ENCODE measurements at places on chromosomes 13 and 19.
A peak's percentile ranks its signal among the peaks of the same experiment; 100 is the strongest.

DNA sequence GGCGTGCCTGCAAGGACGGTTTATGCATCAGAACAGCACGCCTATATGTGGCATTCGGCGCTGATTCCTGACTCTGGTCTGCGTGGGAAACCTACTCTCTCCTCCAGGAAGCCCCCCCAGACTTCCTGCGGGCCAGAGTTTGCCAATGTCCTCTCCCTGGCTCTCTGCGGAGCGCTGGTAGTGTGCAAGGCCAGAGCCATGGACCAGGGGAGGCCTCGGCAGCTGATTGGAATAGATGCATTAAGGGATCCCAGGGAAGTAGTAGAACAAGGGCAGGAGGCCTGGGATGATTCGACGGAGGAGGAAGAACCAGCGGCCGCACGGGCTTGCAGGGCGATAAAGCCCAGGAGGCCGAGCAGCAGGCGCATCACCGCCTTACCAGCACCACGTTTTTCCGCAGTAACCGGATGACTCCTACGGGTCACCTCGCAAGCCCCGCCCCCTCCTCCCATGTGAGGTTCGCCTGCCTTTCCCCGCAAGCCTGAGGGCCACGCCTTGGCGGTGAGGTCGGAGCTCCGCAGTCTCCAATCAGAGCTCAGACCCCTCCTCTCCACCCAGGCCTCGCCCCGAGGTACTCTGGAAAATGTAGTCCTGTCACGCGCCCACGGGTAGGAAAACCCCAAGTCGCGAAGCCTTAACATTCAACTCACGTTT lies 5.0 kb downstream of the CLEC11A start:
- peak; percentile 61 for DNase-seq

DNA sequence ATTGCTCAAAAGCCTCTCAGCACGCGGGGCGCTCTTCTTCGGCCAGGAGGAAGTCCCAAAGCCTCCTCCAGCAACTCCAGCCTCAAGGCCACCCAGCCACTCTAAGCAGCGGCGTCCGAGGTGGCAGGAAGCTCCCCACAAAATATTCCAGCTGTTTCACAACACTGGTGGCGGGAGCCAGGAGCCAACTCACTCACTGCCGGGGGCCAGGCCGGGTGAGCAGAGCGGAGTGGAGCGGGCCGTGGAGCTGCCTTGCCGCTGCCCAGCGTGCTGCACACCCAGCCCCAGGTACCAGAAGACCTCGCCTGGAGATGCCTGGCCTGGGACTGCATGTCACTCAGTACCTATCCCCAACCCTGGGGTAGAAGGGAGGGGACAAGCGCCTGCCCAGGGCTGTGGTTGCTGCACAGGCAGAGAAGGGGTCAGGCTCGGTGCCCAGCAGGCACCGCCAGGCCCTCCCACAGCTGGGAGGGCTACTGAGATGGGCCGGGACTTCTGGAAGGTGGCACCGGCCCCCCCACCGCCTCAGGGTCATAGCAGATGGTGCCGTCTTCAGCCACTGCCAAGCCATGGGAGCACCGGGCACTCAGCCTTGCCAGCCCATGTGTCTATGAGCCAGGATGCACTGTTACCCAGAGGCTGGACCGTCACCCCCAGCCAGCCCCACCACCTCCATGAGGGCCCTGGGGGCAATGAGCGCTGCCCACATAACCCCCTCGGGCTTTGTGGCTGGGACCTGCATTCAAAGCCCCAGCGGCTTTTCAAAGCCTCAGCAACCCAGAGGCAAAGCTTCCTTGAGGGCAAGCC lies 59.2 kb downstream of the MLLT1 start:
- peak; percentile 35 for DNase-seq

GRCh38 chr13:99614465-99614885 lies 113.2 kb downstream of the TM9SF2 start:
- no peak for DNase-seq

DNA sequence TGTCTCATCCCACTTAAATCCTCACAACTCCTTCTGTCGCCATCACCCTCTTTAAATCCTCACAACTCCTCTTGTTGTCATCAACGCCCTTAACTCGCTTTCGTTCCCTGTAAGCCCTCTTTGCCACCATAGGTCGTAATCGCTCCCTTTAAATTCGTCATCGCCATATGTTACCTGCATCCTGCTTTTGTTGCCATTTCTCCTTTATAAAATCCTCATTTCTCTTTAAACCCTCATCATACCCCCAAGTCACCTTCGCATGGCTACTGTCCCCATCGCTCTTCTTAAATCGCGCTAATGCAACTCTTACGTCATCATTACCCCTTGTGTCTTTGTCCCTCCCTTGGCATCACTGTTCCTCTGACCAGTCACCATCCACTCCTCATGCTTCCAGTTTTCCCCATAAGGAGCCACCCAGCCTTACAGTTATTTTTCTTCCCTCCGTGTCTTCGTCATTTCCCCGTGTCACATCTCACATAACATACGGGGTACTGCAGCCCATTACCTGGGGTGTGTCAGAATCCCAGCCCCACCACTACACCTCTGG lies 539 bp downstream of the PLD3 start:
- DNase-seq, result peak; percentile 40

GRCh38 chr19:50482271-50482855 lies 5.7 kb upstream of the GARIN5A start:
- no peak for DNase-seq
